ENCODE measurements at places on chromosomes 6 and 20. TPM values are rescaled to one million over a fixed set of nuclear protein-coding genes. Genes with fewer than 3 reads are reported as not detected.

DNA sequence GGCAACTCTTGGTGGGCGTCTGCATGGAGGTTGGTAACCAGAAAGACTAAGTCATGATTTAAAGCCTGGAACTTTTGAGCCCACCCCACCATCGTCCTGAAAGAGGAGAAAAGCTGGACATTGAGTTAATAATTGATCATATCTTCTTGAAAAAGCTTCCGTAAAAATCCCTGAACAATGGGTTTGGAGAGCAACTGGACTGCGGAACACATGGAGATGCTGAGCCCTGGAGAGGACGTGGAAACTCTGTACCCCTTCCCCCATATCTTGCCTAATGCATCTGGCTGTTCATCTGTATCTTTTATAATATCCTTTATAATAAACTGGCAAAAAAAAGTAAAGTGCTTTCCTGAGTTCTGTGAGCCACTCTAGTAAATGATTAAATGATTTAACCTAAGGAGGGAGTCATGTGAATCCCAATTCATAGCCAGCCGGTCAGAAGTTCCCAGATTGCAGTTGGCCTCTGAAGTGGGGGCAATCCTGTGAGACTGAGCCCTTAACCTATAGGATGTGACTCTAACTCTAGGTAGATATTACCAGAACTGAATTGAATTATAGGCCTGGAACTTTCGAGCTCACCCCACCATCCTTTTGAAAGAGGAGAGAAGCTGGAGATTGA is 26.5 kb upstream of the LGSN start:
- H3K36me3 ChIP-seq: no peaks in the 10 kb centered on the region
- H3K27ac ChIP-seq: no peak overlapping the region
- H3K4me1 ChIP-seq: no peaks in the 10 kb centered on the region
- no peaks in the 10 kb centered on the region for H3K27me3 ChIP-seq

DNA sequence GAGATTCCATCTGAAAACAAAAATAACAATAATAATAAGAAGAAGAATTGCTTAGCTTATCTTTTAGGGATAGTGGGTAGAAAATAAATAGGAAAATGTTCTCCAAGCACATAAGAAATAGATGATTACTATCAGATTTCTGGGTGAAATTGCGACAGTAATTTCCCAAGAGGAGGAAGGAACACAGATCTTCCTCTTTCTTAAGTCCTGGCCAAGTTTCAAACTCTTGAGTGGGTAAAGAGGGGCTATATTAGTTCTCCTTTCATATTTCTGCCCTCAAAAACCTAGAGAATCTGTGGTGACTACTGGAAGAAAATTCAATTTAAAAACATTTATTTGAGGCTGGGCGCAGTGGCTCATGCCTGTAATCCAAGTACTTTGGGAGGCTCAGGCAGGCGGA is 63.7 kb downstream of the PHACTR2 start:
- H3K36me3 ChIP-seq: no peaks in the 10 kb centered on the region
- DNase-seq: no peak
- H3K27ac ChIP-seq: no peak overlapping the region
- no peak overlapping the region for H3K4me3 ChIP-seq

DNA sequence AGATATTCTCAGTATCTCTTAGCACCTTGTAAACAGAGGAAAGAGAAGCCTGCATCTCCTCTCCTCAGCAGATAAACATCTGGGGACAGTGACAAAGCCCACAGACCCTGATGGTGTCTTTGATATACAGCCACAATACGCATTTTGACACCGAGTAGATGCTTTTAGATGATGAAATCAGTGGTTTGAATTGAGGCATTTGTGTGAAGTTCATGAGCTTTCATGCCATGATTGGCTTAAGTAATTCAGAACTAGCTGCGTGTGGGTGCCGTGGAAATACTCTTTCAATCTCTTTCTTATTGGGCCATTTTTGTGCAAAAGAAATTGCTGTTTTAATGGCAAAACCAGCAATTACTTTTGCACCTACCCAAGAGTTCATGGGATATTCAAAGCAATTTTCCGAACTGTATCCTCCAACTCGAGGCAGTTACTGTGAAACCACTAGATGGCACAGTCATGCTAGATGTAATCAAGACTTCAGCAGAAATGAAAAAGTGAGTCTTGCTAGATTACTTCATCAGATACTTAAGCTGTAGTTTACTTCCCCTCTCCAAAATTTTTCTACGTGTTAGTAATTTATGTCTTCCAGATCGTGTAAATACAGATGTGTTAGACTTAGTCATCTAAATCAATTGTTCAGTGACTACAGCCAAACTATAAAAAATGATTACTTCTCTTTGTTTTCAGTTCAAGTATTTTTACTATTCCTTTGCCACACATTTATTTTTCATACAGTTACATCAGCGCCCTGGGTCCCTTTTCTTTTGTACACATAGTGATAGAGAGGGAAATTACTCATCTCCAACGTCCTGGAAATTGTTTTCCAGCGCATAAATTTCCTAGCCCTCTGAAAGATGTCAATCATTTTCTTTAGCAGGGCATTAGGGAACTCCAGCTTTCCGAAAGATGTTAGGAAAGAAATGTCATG is 49.4 kb downstream of the IYD start:
- no peaks in the 10 kb centered on the region for H3K36me3 ChIP-seq
- H3K27me3 ChIP-seq: no peaks in the 10 kb centered on the region
- H3K4me3 ChIP-seq: no peak overlapping the region
- H3K4me1 ChIP-seq: no peaks in the 10 kb centered on the region

GRCh38 chr6:11747021-11747420 is 31.6 kb downstream of the ADTRP start:
- no peaks in the 10 kb centered on the region for H3K4me1 ChIP-seq
- DNase-seq: no peak
- H3K4me3 ChIP-seq: no peak overlapping the region
- H3K27ac ChIP-seq: no peak overlapping the region
- H3K27me3 ChIP-seq: no peaks in the 10 kb centered on the region
- H3K36me3 ChIP-seq: no peaks in the 10 kb centered on the region

- H3K4me1 ChIP-seq: no peaks in the 10 kb centered on the region
- DNase-seq: no peak
- H3K27me3 ChIP-seq: no peaks in the 10 kb centered on the region
- H3K27ac ChIP-seq: no peak overlapping the region
- H3K4me3 ChIP-seq: no peak overlapping the region
Measured at GRCh38 chr6:68233623-68234022, 401.5 kb upstream of the ADGRB3 start.

ARMC12 gene
- total RNA-seq: not detected

GRCh38 chr6:37041521-37041920 is 36.1 kb downstream of the FGD2 start:
- no peaks in the 10 kb centered on the region for H3K36me3 ChIP-seq
- DNase-seq: no peak
- H3K27me3 ChIP-seq: no peaks in the 10 kb centered on the region
- peaks cover 7% of the 10 kb centered on the region for H3K4me1 ChIP-seq
- no peak overlapping the region for H3K4me3 ChIP-seq
- H3K27ac ChIP-seq: no peak overlapping the region

TCP11 gene
- not detected for total RNA-seq

BFSP1 gene
- 1.1 TPM for total RNA-seq

- H3K4me1 ChIP-seq: no peaks in the 10 kb centered on the region
- no peaks in the 10 kb centered on the region for H3K36me3 ChIP-seq
- no peak for DNase-seq
- no peak overlapping the region for H3K27ac ChIP-seq
- H3K4me3 ChIP-seq: no peak overlapping the region
- no peaks in the 10 kb centered on the region for H3K27me3 ChIP-seq
Measured at GRCh38 chr6:170487707-170488329, 65.3 kb downstream of the PSMB1 start.

BPIFB2 gene
- total RNA-seq: not detected

DNA sequence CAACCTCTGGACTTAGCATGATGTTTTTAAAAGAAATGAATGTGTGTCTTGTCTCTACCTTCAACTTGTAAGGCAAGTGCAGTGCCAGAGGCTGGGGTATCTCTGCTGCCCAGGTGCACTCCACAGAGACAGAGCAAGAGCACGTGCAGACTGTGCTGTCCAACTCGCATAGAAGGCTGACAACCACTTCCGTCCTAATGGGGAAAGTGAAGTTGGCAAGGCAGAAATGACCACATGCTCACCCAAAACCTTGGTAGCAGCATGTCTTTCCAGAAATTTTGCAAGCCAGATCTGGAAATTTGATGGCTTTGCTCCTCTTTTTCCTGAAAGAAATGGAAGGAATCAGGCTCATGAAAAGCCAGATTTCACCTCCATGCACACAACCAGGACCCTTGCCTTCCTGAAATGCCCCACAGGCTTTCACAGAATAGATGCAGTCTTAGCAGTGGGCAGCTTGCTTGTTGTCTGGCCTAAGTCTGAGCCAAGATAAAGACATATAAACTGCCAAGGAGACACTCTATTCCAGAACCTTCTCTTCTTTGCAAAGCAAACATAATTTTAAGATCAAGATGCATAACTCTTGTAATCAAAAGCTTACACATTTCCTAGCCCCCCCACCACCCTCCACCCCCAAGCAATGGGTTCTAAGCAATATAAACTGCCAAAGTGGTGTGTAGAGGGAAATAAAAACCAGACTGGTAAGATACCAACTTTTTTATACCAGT is 26.8 kb downstream of the SLC22A3 start:
- no peaks in the 10 kb centered on the region for H3K36me3 ChIP-seq
- H3K4me1 ChIP-seq: peaks cover 12% of the 10 kb centered on the region
- H3K27me3 ChIP-seq: no peaks in the 10 kb centered on the region
- DNase-seq: no peak
- no peak overlapping the region for H3K4me3 ChIP-seq
- H3K27ac ChIP-seq: no peak overlapping the region

- no peak overlapping the region for H3K27ac ChIP-seq
- no peaks in the 10 kb centered on the region for H3K27me3 ChIP-seq
- H3K4me3 ChIP-seq: no peak overlapping the region
- H3K4me1 ChIP-seq: no peaks in the 10 kb centered on the region
- no peaks in the 10 kb centered on the region for H3K36me3 ChIP-seq
Measured at GRCh38 chr6:167275436-167275835, 15.7 kb upstream of the UNC93A start.

DNA sequence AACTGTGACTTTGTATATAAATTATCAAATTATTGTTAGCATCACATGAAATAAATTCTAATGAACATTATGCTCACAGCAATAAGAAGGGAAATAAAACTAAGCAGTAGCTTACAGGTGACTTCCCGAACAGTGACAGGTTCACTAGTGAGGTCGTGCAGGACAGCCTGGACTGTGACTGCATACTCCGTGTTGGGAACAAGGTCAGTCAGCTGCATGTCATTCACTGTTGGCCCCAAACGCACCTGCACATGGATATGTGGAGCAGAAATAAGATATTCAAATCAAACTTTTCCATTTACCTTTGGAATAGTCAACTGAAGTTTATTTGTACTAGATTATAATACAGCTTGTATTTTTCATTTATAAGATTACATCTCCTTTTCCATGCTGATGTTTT is 60.6 kb downstream of the COL12A1 start:
- no peaks in the 10 kb centered on the region for H3K4me1 ChIP-seq
- H3K27ac ChIP-seq: no peak overlapping the region
- H3K4me3 ChIP-seq: no peak overlapping the region
- no peak for DNase-seq
- H3K27me3 ChIP-seq: no peaks in the 10 kb centered on the region
- no peaks in the 10 kb centered on the region for H3K36me3 ChIP-seq

GRCh38 chr20:37980876-37981275 is 52.4 kb downstream of the TTI1 start:
- H3K4me1 ChIP-seq: no peaks in the 10 kb centered on the region
- no peak overlapping the region for H3K4me3 ChIP-seq
- no peak for DNase-seq
- H3K27me3 ChIP-seq: no peaks in the 10 kb centered on the region
- H3K36me3 ChIP-seq: peaks cover 3% of the 10 kb centered on the region

DNA sequence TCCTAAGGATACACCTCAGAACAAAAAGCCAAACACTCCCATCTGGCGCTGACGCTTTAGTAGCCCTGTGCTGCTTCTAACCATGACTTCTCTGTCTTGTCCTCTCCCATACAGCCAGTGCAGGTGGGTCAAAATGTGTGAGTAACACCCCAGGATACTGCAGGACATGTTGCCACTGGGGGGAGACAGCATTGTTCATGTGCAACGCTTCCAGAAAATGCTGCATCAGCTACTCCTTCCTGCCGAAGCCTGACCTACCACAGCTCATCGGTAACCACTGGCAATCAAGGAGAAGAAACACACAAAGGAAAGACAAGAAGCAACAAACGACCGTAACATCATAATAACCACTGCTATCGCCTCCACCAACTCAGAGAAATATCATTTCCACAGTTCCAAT is 1.4 kb downstream of the DEFB132 start:
- no peak overlapping the region for H3K27ac ChIP-seq
- no peak for DNase-seq
- no peaks in the 10 kb centered on the region for H3K4me1 ChIP-seq

DNA sequence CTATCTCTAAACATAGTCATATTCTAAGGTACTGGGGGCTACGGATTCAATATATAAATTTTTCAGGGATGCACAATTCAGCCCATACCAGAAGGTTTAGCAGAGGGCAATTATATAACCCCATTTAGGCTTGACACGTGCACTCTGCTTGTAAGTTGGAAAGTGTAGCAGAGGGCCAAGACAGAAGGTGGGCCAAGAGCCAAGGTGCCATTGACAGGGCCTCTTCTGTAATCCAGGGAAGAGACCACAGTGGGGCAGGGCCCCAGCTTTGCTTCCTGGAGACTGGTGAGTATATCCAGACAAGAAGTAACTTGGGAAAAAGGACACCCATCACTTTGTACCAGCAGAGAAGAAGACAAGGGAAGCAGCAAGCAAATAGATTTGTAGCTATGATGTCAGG is 672.4 kb upstream of the MARCKS start:
- H3K4me3 ChIP-seq: no peak overlapping the region
- DNase-seq: peak; percentile 65
- H3K27ac ChIP-seq: peak overlapping the region; percentile 32
- no peaks in the 10 kb centered on the region for H3K36me3 ChIP-seq

- no peak overlapping the region for H3K4me3 ChIP-seq
- no peak overlapping the region for H3K27ac ChIP-seq
- no peaks in the 10 kb centered on the region for H3K4me1 ChIP-seq
- no peaks in the 10 kb centered on the region for H3K27me3 ChIP-seq
Measured at GRCh38 chr20:1858871-1859270, 36.3 kb upstream of the SIRPA start.

PLA2G7 gene
- total RNA-seq: 0.49 TPM

- no peaks in the 10 kb centered on the region for H3K36me3 ChIP-seq
- H3K27ac ChIP-seq: peak overlapping the region; percentile 57
- no peak for DNase-seq
Measured at GRCh38 chr6:53309901-53310300, 38.8 kb downstream of the ELOVL5 start.

GRCh38 chr6:134178161-134179044 is 126.0 kb upstream of the SLC2A12 start:
- peak; percentile 86 for DNase-seq
- H3K36me3 ChIP-seq: no peaks in the 10 kb centered on the region
